Astrocyte (in vitro differentiated cells and primary cell): ENCODE measurements at places on chromosomes 12 and 14.

DNA sequence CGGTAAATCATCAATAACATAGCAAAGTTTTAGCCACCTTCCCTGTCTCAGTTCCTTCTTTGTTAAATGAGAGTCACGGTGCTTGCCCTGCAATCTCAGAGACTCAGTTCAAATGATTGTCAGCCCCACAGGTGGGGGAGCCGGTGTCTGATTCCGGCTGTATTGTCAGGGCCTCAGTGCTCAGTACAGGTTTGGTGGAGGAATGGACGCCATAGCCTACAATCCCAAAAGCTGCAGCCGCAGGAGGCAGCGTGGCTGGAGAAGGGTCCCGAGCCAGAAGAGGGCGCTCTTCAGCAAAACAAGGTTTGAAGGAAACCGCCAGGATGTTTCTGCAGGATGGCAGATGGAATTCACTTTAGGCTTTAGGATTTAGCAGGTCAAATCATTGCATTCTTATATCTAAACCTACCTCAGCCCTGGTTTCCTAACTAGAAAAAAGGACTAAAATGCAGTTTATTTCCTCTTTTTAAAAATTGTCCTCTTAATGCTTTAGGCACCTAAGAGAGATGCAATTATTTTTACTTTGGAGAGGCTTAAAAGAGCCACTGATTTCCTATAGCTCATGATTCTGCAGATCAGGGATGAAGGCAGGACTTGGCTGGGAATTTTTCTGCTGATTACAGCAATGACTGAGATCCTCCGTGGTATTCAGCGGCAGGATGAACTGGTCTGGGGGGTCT, 29.2 kb downstream of the FOS start:
- DNase-seq = peak; percentile 32

DNA sequence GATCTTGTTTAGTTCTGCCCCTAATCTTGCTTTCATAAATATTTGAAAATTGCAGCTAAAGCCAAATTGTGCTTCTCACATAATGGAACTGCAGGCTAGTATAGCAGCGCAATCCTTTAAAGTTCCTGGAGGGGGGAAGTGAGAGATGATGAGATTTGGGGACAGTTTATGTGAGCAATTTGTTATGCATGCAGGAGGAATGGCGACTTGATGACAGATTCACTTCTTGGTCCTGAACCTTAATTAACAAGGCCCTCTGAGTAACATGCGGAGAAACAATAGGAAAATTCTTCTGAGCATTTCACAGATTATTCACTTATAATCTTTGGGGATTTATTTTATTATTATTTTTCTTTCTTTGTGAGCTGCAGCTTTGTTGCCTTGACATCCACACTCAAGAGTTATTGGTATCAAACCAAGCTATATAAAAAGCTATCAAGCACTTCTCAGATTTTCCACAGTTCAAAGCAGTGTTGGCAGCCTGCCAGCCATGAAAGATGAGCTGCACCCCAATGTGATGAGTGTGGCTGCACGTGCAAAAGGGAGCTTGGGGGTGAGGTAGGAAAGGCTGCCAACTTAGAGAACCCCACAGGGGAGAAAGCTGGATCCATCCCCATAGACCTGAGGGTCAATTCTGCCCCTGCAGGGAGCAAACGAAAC, 1662.2 kb upstream of the FLRT2 start:
- DNase-seq = no peak

- no peak for DNase-seq
Measured at GRCh38 chr12:101823891-101824290, 6.9 kb downstream of the GNPTAB start.

GRCh38 chr14:55339770-55340169, 68.5 kb downstream of the FBXO34 start:
- DNase-seq = no peak

GRCh38 chr12:110403976-110404682, 621 bp upstream of the ANAPC7 start:
- peak; percentile 27 for DNase-seq
